NCI-H1048 (cell line): ENCODE measurements at places on chromosomes 1 and 21.
A peak's percentile ranks its signal among the peaks of the same experiment; 100 is the strongest.

DNA sequence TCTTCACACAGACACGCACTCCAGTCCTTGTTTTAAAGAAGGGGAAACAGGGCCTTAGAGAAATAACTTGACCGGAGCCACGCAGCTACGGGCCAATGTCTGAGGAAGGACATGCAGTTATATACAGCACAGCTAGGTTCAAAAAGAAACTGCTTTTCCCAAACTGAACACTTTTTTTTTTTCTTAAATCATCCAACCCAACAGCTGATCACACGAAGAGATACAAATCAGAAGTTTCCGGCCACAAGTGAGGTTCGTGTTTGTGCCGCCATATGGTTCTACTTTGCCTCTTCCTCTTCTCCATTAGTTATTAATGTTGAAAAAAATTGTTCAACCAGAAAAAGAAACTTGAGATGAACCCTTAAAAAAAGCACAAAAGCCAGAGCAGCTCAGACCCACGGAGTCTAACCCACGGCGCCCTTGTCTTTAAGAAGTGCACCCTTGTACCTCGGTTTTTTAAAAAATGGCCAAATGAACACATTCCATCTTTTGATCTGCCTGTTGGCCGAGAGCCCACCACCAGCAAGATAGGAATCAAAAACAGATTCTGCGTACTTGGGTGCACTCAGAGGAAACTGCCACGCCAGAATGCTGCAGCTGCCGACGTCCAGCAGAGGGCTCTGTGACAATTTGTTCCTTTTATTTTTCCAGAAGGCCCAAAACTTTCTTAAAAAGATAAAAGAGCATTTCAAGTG, 78.9 kb downstream of the SLC66A1 start:
- no peak for DNase-seq

DNA sequence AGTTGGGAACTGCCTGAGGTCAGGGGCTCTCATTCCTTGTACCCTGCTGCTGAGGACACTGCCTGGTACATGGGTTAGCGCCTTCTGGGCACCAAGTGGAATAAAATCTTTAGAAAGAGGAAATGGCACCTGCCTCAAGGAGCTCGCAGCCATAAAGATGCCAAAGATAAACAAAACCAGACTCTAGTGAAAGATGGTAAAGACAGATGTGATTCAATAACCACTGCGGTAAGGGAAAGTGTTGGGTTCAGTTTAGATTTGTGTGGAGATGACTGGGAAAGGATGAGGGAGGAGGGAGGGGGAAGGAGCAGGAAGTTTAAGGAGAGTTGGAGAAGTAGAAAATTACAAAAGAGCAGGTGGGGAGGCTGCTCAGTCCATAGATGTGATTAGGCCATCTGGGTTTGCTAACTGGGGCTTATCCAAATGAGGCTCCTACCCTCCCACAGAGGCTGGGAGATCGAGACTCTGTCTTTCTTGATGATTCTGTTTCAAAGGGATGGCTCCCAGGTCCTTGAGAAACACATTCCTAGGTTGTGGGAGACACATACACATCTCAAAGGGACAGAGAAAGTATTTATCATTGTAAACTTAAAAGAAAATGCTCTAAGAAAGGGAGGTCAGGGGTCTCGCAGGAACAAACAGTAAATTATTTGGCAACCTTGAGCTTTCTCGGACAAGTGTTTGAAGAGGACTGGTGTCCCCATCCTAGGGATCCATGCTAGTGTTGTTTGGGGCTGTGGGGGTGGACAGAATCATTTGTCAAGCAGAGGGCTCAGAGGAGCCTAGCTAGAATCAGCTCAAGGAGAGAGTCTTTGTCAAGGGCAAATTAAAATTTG, 65.7 kb upstream of the MORC3 start:
- DNase-seq = no peak

- DNase-seq = no peak
Observed at GRCh38 chr21:34305605-34306604, 57.9 kb upstream of the KCNE2 start.

DNA sequence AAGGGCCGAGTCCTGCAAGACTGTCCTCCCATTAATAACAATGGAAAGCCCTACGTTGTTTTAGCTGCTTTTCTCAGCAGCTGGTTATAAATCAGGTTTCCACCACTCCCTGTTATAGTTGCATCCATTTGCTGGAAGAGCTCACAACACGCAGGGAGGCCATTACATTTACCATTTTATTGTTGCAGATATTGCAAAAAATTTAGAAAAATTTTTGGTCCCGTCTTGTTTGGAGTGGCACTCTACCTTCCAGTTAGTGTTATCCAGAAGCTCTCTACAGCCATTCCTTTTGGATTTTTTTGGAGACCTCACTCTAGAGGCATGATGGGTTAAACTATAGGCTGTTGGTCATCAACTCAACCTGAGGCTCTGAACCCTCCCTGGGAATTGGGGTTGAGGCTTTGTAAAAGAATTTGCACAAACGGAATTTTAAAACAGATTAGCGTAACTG, 1532.1 kb upstream of the TPTE start:
- peak; percentile 79 for DNase-seq

GRCh38 chr1:4207842-4208692, 308.0 kb upstream of the C1orf174 start:
- no peak for DNase-seq

DNA sequence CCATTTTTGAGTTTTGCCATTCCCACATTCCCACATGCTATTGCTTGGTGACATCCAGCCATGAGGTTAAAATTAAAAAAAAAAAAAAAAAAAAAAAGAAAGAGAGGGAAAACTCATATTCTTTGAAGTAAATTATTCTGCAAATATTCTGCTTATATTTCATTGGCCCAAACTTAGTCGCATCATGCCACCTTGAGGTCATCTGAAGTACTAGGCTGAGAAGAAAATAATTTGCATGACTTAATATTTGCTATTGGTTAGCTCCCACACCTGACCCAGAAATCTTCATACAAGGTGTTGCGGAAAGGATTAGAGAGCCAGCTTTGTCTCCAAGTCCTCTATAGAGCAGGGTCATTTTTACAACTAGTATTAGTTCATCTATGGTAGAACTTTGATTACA, 2206.0 kb downstream of the MRPL39 start:
- peak; percentile 28 for DNase-seq

GRCh38 chr1:119275145-119276134, 93.1 kb upstream of the HAO2 start:
- peak; percentile 56 for DNase-seq

DNA sequence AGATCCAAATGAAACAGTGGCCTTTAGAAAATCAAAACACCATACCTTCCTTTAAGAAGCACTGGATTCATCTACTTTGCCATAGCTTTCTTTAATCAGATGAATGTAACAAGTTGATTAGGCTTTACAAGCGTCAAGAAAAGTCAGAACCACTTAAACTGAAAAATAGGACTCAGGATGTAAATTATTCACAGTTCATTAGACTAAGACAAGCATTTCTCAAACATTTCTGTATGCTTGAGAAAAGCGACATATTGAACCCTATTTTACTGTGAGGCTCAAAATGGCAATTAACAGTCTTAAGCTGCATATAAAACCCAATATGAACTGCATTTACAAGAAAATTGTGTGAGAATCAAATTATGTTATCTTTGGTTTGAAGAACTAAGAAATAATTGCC, 256.7 kb upstream of the SNX7 start:
- DNase-seq = no peak

DNA sequence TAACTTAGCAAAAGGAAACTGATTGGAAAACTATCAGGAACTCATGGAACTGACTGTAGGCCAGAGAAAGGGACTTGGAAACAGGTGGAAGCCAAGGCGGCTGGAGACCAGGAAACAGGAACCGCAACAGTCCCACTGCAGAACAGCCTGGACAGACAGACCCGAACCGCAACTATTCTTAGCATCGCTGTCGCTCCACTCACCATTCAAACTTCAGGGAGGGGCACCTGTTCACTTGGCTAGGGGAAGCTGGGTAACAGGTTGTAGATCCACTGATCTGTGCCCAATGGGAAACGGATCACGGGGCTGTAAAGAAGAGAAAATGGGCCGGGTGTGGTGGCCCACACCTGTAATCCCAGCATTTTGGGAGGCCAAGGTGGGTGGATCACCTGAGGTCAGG, 61.9 kb downstream of the CLSTN1 start:
- DNase-seq = no peak

DNA sequence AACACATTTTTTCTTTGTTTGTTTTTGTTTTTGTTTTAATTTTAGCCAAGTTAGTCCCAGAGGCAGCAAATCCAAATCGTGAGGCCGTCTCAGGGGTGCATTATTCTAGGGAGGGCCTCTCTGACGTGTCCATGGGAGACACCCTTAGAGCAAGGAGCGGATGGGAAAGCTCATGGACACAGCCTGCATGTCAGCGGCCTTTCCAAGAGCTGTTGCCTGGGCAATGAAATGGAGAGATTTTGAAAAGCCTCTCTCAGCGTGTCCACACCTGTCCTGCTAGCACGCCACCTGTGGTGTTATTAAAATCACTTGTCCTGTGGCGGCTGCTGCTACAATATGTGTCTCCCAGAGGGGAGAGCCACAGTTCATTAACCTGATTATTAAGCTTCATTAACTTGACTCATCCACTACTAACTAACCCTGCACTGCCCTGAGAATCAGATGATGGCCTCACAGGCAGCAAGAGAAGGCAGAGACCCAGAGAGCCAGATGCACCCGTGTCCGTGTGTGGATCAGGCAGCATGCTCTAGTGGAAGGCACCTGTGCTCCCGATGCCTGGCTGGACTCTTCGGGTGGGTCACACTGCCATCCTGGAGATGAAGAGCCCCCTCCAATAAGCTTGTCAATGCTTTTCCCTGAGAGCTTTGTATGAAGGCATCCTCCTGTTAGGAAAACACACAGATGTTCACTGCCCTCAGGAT, 133.3 kb downstream of the PGBD5 start:
- no peak for DNase-seq

DNA sequence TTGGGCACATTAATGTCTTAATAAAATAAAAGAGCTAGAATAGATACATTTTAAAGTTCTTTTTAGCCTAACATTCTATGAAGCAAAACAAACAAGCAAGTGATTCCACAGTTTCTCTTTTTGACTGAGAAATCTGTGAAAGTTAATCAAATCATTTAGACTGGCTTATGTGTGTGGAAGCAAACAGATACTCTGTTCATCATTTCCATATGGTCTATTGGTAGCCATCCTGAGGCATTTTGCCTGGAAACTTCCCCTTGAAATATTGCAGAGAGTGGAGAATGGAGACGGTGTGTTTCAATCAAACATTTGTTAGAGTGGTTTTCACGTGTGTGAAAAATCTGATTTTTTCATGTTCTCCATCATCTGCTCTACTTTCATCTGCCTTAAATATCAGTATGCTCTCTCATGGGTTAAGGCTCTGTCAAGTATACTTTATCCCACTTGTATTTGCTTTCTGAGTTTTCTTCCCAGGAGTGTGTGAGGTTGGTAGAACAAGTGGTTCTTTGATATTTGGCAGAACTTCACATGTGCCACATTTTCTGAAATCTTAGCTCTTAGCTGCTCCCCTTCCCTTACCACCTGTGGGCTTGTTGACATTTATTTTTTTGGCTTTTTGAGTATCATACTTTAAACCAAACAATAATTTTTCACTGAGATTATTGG, 139.1 kb upstream of the PTGFR start:
- no peak for DNase-seq

DNA sequence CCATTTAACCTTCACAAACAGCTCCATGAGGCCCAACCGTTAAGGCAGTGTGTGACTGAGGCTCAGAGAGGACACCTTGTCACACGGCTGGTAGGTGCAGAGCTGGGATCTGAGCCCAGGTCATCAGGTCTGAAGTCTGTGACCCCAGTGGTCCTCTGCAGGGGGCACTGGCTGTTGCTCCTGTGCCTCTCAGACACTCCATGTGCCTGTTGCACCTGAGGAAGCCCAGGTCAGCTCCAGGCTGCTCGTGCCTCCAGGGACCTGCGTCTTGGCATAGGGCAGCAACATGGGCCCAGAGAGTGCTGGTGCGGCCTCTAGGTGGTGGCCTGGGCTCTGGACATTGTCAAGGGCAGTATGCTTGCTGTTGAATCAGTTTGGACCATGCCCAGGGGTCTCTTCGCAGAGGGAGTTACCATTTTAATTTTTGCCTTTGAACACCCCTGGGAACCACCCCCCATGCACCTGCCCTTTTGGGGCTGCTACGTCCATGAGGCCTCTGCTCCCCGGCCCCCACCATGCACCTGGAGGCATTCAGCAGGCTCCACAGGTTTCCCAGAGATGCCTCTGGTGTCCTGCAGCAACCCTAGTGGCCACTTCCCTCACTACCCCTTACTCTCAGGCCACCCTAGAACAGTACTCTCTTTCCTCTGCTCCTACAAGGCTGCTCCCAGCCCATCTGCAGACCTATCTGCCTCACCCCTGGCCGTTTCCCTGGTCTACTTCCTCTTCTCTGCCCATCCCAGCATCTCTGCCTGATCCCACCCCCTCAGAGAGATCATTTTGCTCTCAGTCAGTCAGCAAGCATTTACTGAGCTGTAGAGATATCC, 25.2 kb upstream of the EPS8L3 start:
- DNase-seq = no peak

DNA sequence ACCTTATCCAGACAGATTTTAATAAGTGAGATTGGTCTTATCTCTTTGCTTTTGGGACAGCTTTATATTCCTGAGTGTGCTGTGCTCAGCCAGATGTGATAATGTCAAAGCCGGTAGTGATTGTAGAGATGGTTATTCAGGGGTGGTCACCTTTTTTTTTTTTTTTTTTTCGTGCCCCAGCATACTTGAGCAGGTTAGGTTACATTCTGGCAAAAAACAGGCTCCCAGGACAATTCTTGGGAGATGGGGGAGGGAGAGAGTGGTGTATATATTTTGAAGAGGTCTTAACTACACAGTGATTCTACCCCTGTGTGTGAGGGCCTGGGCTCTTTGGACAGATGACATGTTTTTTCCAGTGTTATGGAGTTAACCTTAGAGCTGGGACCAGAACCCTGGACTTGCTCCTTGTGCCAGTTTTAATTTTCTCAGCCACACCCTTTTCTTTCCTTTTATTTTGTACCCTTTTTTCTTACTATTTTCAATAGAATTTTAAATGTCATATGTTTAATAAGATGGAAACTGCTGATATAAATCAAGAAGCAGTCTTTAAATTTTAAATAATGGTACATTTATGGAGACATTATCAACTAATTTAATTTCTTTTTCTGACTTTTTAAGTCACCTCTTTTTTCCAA, 88.4 kb downstream of the DYRK1A start:
- no peak for DNase-seq

DNA sequence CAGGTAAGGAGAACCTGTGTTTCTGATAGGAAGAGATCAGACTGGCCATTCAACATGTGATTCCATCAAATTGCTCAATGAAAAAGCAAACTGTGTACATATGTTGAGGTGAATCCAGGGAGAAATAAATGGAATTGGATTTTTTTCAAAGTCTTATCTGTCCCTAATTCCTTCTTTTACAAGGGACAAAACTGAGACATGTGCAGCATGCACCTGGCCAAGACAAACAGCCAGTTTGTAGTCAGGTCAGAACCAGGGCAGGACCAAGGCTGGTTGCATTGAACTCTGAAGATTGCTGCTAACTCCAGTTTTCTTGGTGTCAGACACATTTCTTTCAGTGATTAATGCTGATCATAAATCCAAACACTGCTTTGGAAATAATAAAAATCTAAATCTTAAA, 69.6 kb upstream of the CCDC190 start:
- DNase-seq = no peak
